ENCODE measurements at places on chromosomes 2 and 18.

GRCh38 chr18:57432751-57433400 lies 2.3 kb upstream of the ONECUT2 start:
- no peak for DNase-seq

GRCh38 chr18:49011291-49011746 lies 60.6 kb upstream of the SMAD7 start:
- DNase-seq = no peak

- DNase-seq = no peak
These were observed 819 bp upstream of the KLF11 start for GRCh38 chr2:10042301-10043161.

- no peak for DNase-seq
These were observed 409.1 kb downstream of the TNS1 start for GRCh38 chr2:217593732-217594131.

DNA sequence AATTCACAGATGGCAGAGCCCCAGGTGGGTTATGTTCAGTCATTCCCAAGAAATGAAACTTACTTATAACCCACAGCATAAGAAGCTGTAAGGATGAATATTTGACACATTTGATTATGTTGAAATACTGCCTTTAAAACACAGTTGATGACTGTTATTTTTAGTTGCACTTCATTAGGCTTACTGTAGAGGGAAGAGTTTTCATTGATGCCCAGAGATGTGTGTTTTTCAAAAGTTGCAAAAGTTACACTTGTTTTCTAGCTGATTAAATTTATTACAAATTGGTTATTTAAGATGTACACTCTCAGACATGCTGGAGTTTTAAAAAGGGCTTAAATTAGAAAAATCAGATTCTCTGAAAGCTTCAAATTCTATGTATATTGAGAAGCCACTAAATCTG lies 506.1 kb downstream of the PARD3B start:
- no peak for DNase-seq

- no peak for DNase-seq
These were observed 612.5 kb downstream of the IRS1 start for GRCh38 chr2:226187156-226187555.

GRCh38 chr2:235106874-235107639 lies 155.2 kb downstream of the SH3BP4 start:
- no peak for DNase-seq
